ENCODE measurements at places on chromosomes 11 and 22. TPM values are rescaled to one million over a fixed set of nuclear protein-coding genes. Genes with fewer than 3 reads are reported as not detected.

KCNK4 gene
- polyA plus RNA-seq = not detected

OR52N4 gene
- polyA plus RNA-seq = 0.07 TPM

PAX6 gene
- 75.0 TPM for polyA plus RNA-seq

RHOD gene
- 45.8 TPM for polyA plus RNA-seq

Measured in pancreas (tissue), 10 donors.